Endodermal cell (in vitro differentiated cells): ENCODE measurements at places on chromosomes 13 and 19. TPM values are rescaled to one million over a fixed set of nuclear protein-coding genes. Genes with fewer than 3 reads are reported as not detected.
A peak's percentile ranks its signal among the peaks of the same experiment; 100 is the strongest.

Gene CGB3
- total RNA-seq, result not detected in 2 replicates

DNA sequence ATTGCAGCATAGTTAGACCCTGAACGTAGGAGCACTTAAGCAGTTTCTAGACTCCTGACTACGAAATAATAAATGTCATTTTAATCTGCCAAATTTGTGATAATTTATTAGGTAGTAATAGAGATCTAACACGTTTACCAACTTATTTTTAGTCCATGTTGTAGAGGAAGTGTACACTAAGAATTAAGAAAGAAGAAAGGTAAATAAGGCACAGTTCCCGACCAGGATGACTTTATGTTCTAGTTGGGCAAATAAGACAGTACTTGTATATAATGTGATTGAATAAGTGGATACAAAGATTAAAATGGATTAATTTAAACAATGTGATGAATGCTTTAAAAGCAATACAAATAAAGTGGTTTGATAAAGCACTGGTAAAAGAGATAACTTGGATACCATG is 1306.2 kb upstream of the PCDH20 start:
- H3K4me1 ChIP-seq, result peaks cover 3% of the 10 kb centered on the region
- H3K27me3 ChIP-seq, result no peaks in the 10 kb centered on the region
- DNase-seq, result no peak
- H3K36me3 ChIP-seq, result no peaks in the 10 kb centered on the region
- no peak overlapping the region for H3K27ac ChIP-seq
- H3K4me3 ChIP-seq, result no peak overlapping the region

DNA sequence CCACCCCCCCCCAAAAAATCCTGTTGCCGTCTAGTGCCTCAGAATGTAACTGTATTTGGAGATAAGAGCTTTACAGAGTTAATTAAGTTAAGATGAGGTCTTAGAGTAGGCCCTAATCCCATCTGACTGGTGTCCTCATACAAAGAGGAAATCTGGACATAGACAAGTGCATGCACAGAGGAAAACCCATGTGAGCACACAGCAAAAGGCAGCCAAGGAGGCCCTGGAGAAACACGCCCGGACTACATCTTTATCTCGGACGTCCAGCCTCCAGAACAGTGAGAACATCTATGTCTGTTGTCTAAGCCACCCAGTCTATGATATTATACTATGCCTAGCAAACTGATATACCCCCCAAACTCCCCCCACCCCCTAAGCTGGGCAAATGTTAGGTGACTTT is 193.8 kb downstream of the KATNAL1 start:
- peaks cover 23% of the 10 kb centered on the region for H3K4me1 ChIP-seq
- H3K27ac ChIP-seq, result no peak overlapping the region
- no peaks in the 10 kb centered on the region for H3K27me3 ChIP-seq
- H3K36me3 ChIP-seq, result no peaks in the 10 kb centered on the region

- no peaks in the 10 kb centered on the region for H3K4me1 ChIP-seq
- DNase-seq, result no peak
- no peaks in the 10 kb centered on the region for H3K27me3 ChIP-seq
Measured at GRCh38 chr19:8682472-8682871, 16.1 kb downstream of the ACTL9 start.

GRCh38 chr13:63209330-63210017 is 1793.8 kb upstream of the PCDH20 start:
- no peak overlapping the region for H3K4me3 ChIP-seq
- no peaks in the 10 kb centered on the region for H3K36me3 ChIP-seq
- no peaks in the 10 kb centered on the region for H3K4me1 ChIP-seq
- H3K27ac ChIP-seq, result no peak overlapping the region
- H3K27me3 ChIP-seq, result no peaks in the 10 kb centered on the region

DNA sequence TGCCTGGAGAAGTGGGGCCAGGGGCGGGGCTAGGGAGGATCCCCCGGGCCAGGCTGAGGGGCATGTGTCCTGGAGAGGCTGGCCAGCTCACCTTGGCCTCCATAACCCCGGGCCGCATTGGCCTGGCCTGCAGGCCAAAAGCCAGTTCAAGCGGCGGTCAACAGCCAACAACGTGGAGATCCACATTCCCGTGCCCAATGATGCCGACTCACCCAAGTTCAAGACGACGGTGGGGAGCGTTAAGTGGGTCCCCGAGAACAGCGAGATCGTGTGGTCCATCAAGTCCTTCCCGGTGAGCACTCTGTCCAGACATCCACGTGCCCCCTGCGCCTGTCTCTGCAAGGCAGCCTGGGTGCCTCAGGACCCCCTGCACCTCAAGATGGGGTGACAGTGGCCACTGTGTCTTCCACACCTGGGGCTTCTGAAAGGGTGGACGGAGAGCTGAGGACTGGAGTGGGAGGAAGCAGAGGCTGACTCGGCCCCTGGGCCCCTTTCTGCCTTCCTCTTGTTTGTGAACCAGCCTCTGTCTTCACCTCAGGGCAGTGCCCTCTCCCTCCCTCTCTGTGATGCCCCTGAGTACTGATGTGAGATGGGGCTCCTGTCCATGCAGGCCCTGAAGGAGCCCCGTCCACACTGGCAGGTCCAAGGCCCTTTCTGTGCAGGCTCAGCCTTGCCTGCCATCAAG is 31.1 kb downstream of the AP1M1 start:
- H3K36me3 ChIP-seq, result peaks cover 12% of the 10 kb centered on the region
- H3K27me3 ChIP-seq, result no peaks in the 10 kb centered on the region
- no peak for DNase-seq
- no peak overlapping the region for H3K4me3 ChIP-seq
- no peaks in the 10 kb centered on the region for H3K4me1 ChIP-seq
- H3K27ac ChIP-seq, result no peak overlapping the region

GRCh38 chr19:7863157-7863970 is 10.8 kb downstream of the PRR36 start:
- no peak overlapping the region for H3K4me3 ChIP-seq
- peaks cover under 1% of the 10 kb centered on the region for H3K4me1 ChIP-seq
- peaks cover 73% of the 10 kb centered on the region for H3K27me3 ChIP-seq
- H3K36me3 ChIP-seq, result no peaks in the 10 kb centered on the region

DNA sequence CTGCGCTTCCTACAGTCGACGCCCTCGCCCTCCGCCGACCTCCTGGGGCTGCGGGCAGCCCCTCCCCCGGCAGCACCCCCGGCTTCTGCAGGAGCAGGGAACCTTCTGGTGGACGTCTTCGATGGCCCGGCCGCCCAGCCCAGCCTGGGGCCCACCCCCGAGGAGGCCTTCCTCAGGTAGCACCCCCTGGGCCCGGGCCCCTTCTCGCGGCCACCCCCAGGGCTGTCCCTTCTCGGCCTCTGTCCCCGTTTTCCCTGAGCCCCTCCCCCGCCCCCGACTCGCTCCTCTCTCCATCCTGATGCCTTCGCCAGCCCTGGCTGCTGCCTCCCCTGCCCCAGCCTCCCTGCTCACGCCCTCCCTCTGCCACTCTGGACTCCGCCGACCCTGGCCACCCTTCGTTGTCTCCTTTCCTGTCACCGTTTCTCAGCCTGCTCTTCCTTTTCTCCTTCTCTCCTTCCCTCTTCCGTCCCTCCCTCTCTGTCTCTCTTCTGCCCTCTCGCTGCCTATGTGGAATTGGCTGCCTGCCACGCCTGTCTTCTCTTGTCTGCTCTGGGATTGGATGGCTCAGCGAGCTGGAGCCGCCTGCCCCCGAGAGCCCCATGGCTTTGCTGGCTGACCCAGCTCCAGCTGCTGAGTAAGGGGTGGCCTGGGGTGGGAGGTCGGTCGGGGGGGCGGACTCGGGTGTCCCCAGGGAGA is 11.0 kb downstream of the FUZ start:
- H3K4me3 ChIP-seq, result peak overlapping the region; percentile 58
- DNase-seq, result peak; percentile 94
- H3K36me3 ChIP-seq, result peaks cover 40% of the 10 kb centered on the region
- no peaks in the 10 kb centered on the region for H3K4me1 ChIP-seq

DNA sequence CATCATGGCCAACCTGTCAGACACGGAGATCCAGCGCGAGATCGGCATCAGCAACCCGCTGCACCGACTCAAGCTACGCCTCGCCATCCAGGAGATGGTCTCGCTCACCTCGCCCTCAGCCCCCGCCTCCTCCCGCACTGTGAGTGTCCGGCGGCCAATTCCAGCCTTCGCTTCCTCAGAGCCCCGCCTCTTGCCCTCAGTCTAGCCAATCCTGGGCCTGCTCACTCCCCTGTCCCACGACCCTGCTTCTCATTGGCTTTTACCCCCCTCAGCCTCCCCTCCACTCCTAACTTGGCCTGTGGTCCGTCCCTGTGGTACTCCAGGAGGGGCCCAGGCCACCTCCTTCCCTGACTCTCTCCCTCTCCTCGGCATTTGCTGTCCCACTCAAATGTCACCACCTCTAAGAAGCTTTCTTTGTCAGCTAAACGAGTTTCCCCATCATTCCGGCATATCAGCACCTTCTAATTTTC is 12.3 kb downstream of the HRC start:
- peak; percentile 98 for DNase-seq
- H3K4me3 ChIP-seq, result peak overlapping the region; percentile 91
- H3K36me3 ChIP-seq, result no peaks in the 10 kb centered on the region
- H3K4me1 ChIP-seq, result no peaks in the 10 kb centered on the region
- H3K27me3 ChIP-seq, result no peaks in the 10 kb centered on the region
- H3K27ac ChIP-seq, result no peak overlapping the region
